Peyer's patch (tissue), 4 donors: ENCODE measurements at places on chromosomes 6 and 20. TPM values are rescaled to one million over a fixed set of nuclear protein-coding genes. Genes with fewer than 3 reads are reported as not detected.

The C6orf15 gene
- not detected for total RNA-seq

The CAGE1 gene
- total RNA-seq, result not detected

The DPPA5 gene
- not detected for total RNA-seq

The COL21A1 gene
- not detected for total RNA-seq

DNA sequence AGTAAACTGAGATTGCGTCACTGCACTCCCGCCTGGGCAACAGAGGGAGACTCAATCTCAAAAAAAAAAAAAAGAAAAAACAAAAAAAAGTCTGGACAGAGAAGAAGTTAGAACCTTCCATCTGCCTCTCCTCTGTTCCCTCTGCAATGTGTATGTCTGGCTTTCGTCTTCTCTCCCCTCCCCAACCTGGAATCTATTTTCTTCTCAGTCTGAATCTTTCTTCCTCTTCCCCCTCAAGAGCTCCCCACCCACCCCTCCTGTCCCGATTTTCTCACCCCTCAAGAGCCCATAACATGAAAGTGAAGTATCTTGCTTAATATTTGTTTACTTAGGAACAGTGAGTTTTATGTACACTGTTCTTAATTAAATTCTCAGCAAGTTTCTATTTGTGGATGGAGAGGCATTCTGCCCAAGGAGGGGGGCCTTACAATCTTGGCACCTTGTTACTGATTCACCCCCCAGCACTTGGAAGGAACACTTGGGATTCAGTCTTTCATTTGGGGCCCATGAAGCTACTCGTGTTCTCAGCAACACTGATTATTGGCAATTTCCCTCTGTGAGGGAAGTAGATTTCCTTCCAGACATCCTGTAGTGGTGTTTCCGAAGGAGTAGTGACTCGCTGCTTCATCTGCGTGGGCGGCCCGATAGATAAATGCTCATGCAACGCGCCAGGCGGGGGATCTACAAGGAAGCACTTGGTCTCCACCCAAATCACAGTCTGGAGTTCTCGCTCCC lies 69.3 kb upstream of the SRSF6 start:
- DNase-seq, result no peak
- H3K4me3 ChIP-seq, result no peak overlapping the region
- no peak overlapping the region for H3K27ac ChIP-seq

DNA sequence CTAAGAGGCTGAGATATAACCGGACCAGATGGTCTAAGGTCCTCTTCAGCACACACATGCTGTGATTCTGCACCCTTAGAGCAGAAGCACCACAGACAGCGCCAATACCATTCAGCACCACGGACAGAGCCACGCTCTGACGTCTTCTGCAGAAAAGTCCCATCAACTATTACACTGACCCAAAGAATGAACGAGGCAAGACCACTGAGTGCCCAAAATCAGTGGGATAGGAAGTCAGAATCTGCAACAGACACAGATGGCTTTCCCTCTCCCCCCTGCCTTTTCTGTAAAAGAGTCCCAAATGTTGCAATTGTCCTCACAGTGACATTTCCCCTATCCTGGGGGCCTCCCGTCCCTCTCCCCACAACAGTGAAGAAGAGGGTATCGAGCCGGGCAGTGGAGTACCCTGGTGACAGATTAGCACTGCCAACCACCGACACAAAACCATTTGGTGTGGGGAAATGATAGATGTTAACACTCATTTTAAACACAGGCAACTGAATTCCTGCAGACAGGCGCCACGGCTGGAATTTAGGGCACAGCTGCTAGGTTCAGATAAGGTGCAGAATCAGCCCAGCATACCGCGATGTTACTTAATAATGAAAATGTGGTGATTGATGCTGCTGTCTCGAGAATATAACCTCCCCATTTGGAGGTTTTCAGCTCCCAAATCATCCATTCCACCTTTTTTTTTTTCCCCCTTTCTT lies 66.6 kb upstream of the CTNNBL1 start:
- no peaks in the 10 kb centered on the region for H3K4me1 ChIP-seq
- no peak for DNase-seq

- no peak overlapping the region for H3K4me3 ChIP-seq
- H3K27me3 ChIP-seq, result no peaks in the 10 kb centered on the region
- DNase-seq, result no peak
- H3K27ac ChIP-seq, result no peak overlapping the region
These were observed 13.8 kb downstream of the DDRGK1 start for GRCh38 chr20:3190681-3191111.

DNA sequence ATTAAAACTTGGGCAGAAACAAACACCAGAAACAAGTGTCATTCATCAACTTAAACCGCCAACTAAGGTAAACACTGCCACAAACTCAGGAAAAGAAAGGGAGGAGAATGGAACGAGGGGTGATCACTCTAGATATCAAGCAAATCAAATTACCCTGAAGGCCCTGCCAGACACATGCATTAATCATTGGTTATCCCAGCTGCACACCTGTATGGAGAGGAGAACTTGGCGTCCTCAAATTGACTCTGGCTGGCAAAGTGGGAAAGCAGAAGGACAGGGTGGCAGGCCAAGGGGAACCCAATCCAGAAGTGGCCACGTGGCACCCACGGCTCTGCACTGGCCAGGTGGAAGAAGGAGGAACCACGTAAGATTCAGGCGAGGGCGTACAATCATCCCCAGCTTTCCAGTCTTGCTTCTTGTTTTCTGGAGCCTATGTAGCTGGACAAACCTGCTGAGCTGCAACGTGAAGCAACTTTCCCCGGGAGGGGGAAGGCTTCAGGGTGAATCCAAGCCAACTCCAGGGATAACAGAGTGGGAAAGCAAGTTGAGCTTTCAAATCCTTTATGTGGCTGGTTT lies 156.2 kb upstream of the JARID2 start:
- DNase-seq, result no peak
- H3K36me3 ChIP-seq, result no peaks in the 10 kb centered on the region
- no peaks in the 10 kb centered on the region for H3K4me1 ChIP-seq
- no peak overlapping the region for H3K27ac ChIP-seq
- no peaks in the 10 kb centered on the region for H3K27me3 ChIP-seq

- H3K27ac ChIP-seq, result peak overlapping the region; percentile 29
- no peak overlapping the region for H3K4me3 ChIP-seq
- no peak for DNase-seq
- no peaks in the 10 kb centered on the region for H3K36me3 ChIP-seq
- no peaks in the 10 kb centered on the region for H3K27me3 ChIP-seq
These were observed 74.5 kb upstream of the TULP1 start for GRCh38 chr6:35587167-35587566.

GRCh38 chr6:53671111-53671510 lies 5.6 kb upstream of the KLHL31 start:
- no peaks in the 10 kb centered on the region for H3K27me3 ChIP-seq
- H3K27ac ChIP-seq, result no peak overlapping the region
- DNase-seq, result no peak
- H3K36me3 ChIP-seq, result no peaks in the 10 kb centered on the region

DNA sequence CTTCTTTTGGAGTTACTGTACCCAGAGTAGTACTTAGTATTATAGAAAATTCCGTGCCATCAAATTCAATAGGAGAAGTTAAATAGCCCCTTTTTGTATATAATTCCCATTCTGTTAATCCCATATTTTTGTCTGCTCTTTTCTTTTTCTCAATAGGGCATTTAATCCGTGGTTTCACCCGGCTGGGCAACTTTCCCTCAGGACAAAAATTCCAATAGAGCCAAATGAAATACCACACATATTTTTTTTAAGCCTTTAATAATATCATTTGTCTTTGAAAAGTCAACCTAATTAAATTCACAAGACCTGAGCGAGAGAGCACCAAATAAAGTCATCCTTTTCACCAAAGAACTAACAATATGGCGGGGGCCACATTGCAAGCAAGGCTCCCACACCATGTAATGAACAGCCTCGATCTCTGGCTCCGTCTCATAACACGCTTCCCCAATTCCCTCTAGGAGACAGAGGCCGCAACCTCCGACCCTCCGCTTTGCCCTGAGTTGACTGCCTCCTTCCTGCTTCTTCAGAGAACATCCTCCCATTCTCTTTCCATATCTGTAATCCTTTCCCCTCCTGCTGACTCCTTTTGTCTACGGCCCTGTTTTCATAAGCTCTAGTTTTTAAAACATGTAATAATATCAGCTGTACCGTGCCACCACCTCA lies 13.6 kb downstream of the NHSL1 start:
- no peaks in the 10 kb centered on the region for H3K27me3 ChIP-seq
- H3K27ac ChIP-seq, result no peak overlapping the region

DNA sequence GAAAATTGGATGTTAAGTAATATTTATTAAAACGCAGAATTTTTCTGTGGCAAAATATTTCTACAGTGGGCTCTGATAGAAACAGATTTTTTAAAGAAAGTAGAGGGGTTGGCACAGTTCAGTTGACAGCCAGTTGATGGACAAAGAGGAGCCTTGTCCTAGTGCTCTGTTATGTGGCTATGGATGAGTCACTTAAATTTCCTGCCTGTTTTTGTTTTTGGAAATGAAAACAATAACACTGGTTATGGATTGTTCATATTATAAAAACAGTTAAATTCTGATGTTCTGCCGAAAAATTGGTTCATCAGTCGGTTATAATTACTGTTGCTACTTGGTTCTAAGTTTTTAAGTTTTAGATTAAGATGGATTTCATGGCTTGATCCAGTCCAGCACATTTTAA lies 42.8 kb downstream of the MYO6 start:
- H3K27me3 ChIP-seq, result no peaks in the 10 kb centered on the region
- no peaks in the 10 kb centered on the region for H3K4me1 ChIP-seq
- H3K4me3 ChIP-seq, result no peak overlapping the region
- DNase-seq, result no peak
- H3K36me3 ChIP-seq, result no peaks in the 10 kb centered on the region
